ENCODE measurements at places on chromosomes 1 and 21. TPM values are rescaled to one million over a fixed set of nuclear protein-coding genes. Genes with fewer than 3 reads are reported as not detected.

DNA sequence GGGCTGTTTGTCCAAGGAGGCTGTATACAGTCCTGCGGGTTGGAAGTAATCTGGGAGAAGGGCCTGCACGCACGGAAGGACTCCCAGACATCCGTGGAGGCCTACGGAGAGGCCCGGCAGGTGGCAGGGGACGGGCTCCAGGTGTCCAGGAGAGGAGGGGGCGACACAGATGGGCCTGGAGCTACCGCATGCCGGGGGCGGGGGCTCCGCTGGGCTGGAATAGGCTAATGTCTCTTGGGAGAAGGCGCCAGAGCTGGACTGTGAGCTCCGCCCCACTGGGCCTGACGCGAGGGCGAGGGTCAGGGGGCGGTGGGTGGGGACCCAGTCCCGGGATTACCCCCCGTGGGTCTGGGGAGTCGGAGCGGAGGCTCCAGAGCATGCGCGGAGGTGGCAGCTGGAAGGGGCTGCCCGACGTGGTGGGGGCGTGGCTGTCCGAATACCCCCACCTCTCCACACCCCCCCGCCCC lies 659 bp downstream of the AGO1 start:
- DNase-seq = peak; percentile 32

DNA sequence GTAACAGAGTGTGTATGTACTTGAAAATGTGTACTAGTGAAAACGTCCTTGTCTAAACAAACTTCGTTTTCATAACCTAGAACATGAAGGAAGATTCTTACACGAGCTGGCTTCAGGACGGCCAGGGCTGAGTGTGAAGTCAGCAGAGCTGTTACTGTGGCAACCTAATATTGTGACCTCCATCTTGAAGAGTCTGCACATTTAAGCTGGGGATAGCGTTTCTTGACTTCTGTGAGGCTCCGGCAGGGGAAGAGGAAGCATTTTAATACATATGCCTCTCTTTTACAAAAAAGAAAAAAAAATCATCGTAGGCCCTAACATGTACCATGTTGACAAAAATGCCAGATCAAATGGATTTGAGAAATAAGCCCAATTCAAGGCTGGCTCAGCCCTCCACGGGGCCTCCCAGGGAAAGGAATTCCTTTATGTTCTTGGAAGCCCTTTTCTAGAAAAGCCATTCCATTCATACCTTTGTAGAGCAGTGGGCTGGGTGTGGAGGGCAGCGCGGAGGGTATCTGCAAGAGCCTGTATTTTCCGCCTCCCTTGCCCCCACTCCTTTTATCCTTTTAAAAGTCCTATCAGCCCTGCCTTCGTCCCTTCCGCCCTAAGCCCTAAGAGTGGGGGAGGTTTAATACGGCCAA lies 51.1 kb downstream of the SIM2 start:
- peak; percentile 71 for DNase-seq

PGLYRP4 gene
- not detected for polyA plus RNA-seq

TMEM81 gene
- polyA plus RNA-seq = 5.1 TPM

DIO1 gene
- 7.6 TPM for polyA plus RNA-seq

FHL3 gene
- polyA plus RNA-seq = 20.5 TPM

COG2 gene
- polyA plus RNA-seq = 47.3 TPM
